HT1080 (cell line): ENCODE measurements at places on chromosomes 2 and 18.

GRCh38 chr2:65137197-65137775 is 7.4 kb upstream of the RAB1A start:
- no peak for DNase-seq

DNA sequence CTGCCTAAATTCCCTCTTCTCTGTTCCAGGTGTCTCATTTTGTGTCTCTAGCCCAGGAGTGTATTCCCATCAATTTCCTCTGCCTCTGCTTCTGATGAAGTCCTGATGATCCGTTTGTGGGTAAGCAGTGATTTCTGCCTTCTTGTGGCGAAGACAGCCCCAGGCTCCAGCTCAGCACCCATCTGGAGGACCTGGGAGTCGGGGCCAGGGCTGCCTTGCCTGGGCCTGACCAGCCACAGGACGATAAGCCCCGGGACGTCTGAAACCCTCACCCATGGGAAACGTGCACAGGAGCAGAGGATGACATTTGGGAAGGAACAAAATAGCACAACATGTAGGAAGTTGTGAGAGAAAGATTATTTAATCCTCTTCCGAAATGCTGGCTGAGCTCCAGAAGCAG is 206.9 kb downstream of the FBXO15 start:
- no peak for DNase-seq

- no peak for DNase-seq
Observed at GRCh38 chr2:55118643-55119083, 68.4 kb upstream of the RTN4 start.

DNA sequence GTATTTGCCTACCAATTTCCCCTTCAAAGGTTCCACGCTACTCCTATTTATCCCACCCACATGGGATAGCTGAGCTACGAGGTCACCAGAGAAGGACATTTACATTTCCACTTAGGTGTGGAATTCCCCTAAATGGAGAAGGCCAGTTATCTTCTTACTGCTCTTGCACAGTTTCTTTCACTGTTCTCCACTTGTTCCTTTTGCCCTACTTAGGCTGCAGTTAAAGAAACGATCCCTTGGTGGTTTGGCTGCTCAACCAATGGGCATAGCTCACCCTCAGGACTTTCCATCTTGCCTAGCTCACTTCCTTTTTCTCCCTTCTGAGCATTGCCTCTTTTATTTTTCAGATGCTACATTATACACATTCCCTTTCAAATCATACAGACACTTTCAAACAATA is 11.2 kb upstream of the NABP1 start:
- no peak for DNase-seq

DNA sequence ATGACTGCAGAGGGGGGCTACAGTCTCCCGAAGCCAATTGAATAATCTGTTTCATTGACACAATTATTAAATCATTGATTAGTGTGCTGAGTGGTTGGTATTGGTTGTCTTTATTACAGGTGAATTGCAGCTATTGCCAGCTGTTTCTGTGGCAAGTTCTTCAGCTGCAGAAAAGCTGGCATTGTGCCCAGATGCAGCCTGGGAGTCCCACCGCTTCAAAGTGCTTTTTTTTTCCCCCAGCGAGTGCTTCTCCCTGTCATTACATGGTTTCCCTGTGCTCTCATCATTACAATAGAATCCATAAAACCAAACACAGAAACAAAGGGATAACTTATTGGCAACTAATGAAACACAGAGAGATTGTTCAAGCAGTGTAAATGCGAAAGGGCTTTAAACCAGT is 164.7 kb downstream of the GRB14 start:
- no peak for DNase-seq
